ENCODE measurements at places on chromosomes 2 and 18.

- no peak for DNase-seq
Measured at GRCh38 chr2:182666674-182667314, 49.3 kb upstream of the DNAJC10 start.

- DNase-seq, result peak; percentile 96
Measured at GRCh38 chr2:43995733-43996533, at the start of gene LRPPRC. LRPPRC (minus strand) TSS chr2:43995989; CDS start chr2:43995947, 42 bp downstream.

- no peak for DNase-seq
Measured at GRCh38 chr2:34901739-34902138, 1302.6 kb upstream of the FAM98A start.

DNA sequence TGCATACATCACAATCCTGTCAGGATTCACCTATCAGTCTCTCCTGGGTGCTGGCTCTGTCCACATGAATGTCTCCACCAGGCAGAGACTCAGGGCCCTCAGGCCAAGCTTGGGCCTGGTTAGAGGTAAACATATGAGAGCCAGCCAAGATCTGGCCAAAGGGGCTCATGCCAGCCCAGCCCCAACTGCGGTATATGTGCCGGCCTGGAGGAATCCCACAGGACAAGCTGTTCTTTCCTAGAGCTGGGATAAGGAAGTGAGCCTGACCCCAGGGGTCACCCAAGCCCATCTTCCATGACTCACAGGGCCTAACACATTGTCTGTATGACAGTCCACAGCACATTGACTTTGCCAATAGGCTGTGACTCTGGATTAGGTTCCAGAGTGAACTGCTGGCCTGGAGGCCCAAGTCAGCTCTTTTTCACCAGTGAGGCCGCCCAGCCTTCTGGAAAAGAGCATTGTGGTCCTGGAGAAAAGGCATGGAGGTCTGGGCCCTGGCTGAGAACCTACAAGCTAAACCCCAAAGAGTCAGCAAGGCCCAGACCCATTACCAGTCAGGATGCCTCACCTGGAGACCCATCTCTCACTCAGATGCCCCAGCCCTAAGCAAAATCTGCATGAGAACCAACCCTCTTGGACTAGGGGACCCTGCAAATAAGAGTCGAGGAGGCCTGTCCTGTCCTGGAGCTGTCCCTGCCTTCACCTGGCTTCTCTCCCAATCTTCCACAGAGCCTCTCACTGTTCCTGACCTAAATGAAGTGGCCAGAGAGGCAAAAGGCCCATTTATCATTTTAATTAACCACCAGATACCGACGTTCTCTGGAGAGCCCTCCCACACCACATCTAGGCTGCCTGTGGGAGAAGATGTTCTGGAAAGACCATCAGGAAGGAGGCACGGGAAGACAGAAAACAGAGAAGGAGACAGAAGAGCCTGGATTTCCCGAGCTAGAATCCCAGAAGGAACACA lies 120.9 kb upstream of the PKDCC start:
- DNase-seq, result no peak

DNA sequence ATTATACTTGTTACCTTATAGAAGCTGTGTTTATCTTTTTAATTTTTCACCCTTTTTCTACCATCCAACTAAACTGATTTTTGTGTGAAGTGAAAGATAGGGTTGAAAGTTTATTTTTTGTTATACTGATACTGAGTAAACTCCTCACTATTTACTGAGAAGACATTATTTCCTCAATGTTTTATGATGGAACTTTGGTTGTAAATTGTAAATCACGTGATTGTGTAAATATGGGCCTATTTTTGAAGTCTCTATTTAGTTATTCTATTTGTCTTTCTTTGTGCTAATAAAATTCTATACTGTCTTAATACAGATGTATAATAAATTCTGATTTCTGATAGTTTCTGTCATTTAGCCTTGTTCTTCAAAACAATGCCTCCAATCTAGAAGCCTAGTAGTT lies 697.2 kb upstream of the SLC8A1 start:
- DNase-seq, result no peak

DNA sequence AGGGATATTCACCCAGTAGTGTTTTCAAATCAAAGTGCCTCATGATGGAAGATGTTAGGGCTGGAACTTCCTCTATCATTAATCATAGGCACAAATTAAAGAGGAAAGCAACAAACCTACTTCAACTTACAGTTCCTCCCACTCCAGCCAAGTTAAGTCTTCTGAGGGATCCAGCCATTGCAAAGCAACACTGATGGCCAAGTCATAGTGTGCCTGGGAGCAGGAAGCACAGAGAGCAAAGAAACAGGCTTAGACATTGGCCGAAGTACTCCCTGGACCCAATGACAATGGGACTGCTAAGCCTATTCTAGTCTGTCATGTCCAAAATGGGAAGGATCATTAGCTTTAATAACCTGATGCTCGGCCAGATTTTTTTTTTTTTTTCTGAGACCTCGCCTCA lies 7.0 kb downstream of the C2orf80 start:
- DNase-seq, result no peak

- no peak for DNase-seq
Measured at GRCh38 chr2:79025421-79025820, at the start of gene REG3G. REG3G (plus strand) TSS chr2:79025702; CDS start chr2:79026094, 392 bp downstream.

- no peak for DNase-seq
Measured at GRCh38 chr18:23805898-23806297, 116.6 kb downstream of the LAMA3 start.

DNA sequence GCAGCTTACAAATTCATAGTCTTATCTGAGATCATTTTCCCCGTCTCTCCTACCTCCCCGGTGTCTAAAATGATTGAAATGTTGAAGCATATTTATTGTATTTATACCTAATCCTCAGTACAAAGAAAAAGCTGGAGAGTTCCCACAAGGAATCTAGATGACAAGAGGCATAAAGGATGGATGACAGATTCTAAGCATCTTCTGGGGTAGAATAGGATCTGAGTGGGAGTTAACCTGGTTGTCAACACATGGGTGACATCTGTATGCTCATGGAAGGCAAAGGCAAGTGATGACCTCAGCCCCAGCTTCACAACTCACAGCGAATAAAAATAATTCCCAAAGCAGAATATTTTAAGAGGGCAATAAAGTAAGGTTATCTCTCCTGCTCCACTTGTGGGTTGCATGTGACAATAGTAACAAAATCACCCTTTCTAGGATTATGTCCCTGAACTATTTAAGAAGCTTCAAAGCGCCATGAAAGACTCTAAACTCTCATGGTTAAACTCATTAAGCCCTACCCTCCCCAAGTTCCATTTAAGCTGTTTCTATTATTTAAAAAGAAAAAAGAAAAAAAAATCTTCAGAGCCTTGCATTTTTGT lies 32.2 kb downstream of the SGPP2 start:
- DNase-seq, result no peak

- no peak for DNase-seq
Measured at GRCh38 chr2:146776596-146776995, 1068.2 kb upstream of the ACVR2A start.

DNA sequence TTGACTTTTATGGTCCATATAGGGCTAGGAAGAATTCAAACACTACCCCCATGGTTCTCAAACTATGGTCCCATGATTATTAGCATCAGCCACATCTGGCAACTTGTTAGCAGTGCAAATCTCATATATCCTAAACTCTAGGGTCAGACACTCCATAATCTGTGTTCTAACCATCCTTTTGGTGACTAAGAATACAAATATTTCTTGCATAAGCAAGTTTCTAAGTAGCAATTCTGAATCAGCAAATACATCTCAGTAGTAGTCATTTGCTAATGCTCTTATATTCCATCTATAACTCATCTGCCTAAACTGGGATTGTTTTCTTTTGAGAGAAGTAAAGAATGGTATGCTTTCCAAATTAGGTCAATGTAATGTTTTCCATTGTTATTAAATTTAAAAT lies 447.3 kb downstream of the TMX3 start:
- no peak for DNase-seq

- DNase-seq, result no peak
Measured at GRCh38 chr18:5091741-5092140, 105.3 kb downstream of the AKAIN1 start.

DNA sequence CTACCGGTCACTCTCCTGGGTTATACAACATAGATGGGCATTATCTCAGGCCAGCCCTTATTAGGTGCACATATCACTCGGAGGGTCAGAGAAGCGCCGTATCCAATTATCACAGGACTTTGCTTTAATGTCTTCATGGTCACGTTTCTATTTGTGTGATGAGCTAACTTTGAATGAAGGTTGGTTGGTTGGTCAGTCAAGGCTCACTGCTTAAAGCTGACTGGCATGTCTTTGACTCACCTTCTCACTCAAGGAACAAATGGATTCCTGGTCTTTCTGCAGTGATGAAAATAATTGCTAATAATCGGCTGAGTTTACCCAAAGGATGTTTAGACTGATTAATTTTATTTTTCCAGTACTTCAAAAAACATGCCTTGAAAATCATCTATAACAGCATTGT lies 39.7 kb downstream of the COLEC12 start:
- no peak for DNase-seq

DNA sequence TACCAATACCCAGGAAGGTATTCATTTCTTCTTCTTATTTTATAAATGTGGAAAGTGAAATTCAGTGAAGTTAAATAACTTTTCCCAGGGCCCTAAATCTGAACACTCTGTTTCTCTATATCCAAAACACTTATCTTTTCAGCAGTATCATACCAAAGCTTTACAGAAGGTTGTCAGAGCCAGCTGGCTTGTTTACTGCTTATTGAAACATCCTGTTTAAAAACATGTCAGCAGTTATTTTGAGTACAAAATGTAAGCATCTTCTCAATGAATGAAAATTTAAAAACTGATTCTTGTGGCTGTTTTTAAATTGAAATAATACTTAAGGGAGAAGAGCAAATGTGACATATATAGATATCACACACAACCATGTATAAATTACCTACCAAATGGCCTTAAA lies 11.3 kb upstream of the CDH19 start:
- DNase-seq, result no peak

DNA sequence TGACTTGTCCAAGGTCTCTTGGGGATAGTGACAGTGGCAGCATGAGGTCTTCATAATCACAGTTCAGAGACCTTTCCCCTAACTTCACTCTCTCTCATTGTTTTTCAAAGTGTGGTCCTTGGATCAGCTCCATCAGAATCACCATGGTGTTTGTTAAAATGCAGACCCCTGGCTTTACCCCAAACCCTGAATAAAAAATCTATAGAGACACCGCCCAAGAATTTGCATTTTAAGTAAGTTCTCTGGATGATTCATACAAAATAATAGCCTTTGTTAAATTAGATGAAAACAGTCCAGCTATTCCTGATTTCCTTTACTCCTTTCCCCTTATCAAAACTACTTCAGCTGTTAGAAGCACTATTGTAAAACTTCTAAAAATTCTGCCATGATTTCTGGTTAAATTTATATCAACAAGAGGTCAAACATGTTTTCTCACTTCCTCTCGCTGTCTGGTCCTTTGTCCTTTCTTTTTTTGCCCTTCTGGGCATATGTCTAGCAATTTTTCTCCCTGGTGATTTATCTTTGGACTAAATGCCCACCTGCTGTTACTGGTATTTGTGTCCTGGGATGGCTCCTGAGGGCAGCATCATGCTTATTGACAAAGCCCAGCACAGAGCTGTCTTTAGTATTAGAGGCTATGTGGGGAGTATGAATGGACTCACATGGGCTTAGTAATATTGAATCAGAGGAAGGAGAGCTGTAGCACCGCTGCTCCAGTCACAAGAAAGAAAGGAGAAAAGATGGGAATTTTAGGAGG lies 63.4 kb downstream of the LHCGR start:
- no peak for DNase-seq

DNA sequence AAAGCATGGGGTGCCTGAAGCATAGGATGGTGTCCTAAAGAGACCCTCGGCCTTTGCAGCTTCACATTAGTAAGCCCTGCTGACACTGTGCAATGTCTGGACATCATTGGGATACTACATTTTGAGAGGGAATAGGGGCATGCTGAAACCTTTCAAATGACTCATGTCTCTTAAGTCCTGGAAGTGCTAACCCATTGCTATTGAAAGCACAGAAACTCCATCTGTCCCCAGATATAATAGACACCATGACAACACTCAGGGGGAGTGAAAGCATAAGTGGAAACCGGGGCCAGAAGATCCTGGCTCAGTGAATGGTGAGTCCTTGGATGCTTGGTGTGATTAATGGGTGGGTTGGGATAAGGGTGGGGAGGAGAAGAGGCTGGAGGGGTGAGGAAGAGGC lies 595.5 kb upstream of the ID2 start:
- DNase-seq, result no peak

- no peak for DNase-seq
Measured at GRCh38 chr2:127162261-127163089, 55.5 kb upstream of the BIN1 start.

Measured in right hindlimb (tissue), 1 donor.